Central memory CD8-positive, alpha-beta T cell (primary cell): ENCODE measurements at places on chromosomes 16 and 17.

DNA sequence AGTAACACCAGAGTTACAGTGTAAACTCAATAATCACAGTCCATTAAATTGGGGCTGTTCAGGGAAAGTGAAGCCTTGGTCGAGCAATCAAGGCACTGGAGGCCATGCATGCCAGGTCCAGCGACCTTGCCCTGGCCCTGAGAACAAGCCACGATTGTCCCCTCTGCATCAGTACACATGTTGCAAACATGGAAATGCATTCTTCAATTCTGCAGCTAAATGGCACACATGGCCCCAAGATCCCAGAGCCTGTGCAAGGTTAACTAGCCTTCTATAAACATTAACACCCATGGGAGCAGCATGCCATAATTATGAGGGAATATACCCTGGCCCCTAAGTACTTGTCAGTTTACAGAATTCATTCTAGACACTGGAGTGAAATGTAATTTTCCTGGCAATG, 204.7 kb downstream of the HS3ST3B1 start:
- H3K36me3 ChIP-seq, result no peaks in the 10 kb centered on the region
- no peaks in the 10 kb centered on the region for H3K4me1 ChIP-seq
- H3K27ac ChIP-seq, result no peak overlapping the region
- peaks cover 20% of the 10 kb centered on the region for H3K27me3 ChIP-seq
- no peak for DNase-seq

DNA sequence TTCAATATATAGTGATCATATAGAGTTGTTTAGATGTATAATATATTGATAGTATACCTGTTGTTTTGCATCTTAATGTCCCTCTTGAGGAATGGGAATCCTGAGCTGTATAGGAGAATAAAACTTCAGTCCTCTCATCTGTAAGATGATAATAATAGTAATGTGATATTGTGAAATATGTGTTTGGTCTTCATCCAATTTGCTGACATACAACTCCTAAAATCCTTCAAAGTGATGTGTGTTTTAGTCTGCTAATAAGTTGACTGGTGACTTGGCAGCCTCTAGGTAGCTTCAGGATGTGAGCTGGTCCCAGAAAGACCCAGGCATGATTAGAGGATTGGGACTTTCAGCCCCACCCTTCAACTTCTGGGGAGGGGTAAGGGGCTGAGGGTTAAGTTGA, 22.8 kb upstream of the NFAT5 start:
- H3K36me3 ChIP-seq, result peaks cover 2% of the 10 kb centered on the region
- no peak overlapping the region for H3K4me3 ChIP-seq
- no peaks in the 10 kb centered on the region for H3K27me3 ChIP-seq
- DNase-seq, result no peak
- H3K4me1 ChIP-seq, result no peaks in the 10 kb centered on the region

DNA sequence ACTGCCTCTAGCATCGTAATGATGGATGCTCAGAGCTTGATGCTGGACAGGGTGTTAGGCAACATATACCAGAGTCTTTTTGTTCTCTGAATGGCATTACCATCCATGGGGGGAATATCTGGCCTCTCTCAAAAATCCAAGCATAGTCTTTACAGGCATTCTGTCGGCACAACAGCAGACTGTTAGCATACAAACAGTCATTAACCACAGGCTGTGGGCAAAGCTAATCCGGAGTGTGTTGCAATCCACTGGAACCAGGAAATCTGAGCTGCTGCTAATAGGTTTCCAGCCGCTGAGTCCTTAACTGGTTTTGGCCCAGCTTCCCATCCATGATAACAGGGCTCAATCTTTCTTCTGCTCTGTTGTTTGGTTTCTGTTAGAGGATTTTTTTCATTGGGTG, 371.9 kb downstream of the HS3ST3B1 start:
- no peaks in the 10 kb centered on the region for H3K4me1 ChIP-seq
- no peak overlapping the region for H3K27ac ChIP-seq
- H3K36me3 ChIP-seq, result no peaks in the 10 kb centered on the region
- H3K4me3 ChIP-seq, result no peak overlapping the region
- DNase-seq, result no peak

DNA sequence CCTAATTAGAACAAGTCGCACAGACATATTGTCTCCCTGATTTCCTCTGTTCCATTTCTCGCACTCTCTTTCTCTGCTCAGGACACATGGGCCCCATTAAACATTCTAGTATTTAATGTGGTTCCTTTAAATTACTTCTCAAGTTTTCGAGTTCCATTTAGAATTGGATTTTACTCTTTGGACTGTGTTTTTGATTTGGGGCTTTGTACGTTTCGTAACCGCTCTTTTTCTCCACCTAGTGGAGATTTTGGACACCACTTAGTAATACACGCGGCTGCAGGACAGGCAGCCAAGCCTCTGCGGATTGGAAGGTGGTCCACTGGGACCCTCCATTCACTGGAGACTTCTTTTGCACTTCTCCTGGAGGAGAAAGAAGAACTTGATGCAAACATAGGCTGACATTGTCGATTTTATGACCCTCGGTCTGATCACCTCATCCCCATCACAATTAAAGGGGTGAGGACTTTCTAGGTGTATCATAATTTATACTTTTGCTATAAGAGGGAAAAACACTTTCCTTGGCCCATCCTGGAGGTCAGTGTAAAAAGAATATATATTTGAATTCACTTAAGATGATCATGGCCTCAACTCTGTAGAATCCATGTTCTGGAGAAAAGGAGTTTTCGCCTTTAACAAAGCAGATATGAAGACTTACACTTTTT, 85.7 kb downstream of the NOG start:
- H3K27me3 ChIP-seq, result peaks cover 30% of the 10 kb centered on the region
- peaks cover 47% of the 10 kb centered on the region for H3K4me1 ChIP-seq
- no peak overlapping the region for H3K27ac ChIP-seq
- peak overlapping the region; percentile 34 for H3K4me3 ChIP-seq

GRCh38 chr17:29177541-29177870, 2.7 kb downstream of the MYO18A start:
- H3K27me3 ChIP-seq, result no peaks in the 10 kb centered on the region
- H3K36me3 ChIP-seq, result peaks cover 2% of the 10 kb centered on the region
- H3K4me3 ChIP-seq, result peak overlapping the region; percentile 90
- H3K4me1 ChIP-seq, result peaks cover 24% of the 10 kb centered on the region
- peak overlapping the region; percentile 71 for H3K27ac ChIP-seq

GRCh38 chr17:1068356-1068755, 71.4 kb downstream of the TIMM22 start:
- no peak overlapping the region for H3K27ac ChIP-seq
- H3K4me3 ChIP-seq, result no peak overlapping the region
- no peaks in the 10 kb centered on the region for H3K4me1 ChIP-seq
